Stimulated activated naive CD4-positive, alpha-beta T cell treated with Interleukin-2 at 50 U/mL for 16 hours (primary cell): ENCODE measurements at places on chromosomes 3 and 15.

DNA sequence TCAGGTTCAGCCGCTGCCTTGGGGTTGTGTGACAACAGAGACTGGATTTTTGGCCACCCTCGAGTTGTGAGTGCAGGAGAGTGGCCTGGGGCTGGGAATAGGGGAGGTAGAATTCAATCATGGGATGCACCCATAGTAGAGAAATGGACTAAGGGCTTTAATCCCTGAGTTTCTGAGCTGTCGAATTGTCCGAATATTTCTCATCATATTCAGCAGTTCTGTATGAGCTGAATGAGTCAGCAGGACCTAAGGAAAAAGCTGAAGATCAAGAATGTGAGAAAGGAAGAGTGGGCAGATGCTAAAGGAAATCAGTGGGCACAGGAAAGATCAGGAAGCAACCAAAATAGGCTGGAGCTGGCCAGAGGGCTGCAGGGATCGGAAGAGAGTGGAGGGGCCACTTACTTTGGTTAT is 44.4 kb upstream of the SACM1L start:
- DNase-seq, result no peak

GRCh38 chr3:151276687-151277042 is 1.7 kb downstream of the P2RY14 start:
- DNase-seq, result peak; percentile 12

DNA sequence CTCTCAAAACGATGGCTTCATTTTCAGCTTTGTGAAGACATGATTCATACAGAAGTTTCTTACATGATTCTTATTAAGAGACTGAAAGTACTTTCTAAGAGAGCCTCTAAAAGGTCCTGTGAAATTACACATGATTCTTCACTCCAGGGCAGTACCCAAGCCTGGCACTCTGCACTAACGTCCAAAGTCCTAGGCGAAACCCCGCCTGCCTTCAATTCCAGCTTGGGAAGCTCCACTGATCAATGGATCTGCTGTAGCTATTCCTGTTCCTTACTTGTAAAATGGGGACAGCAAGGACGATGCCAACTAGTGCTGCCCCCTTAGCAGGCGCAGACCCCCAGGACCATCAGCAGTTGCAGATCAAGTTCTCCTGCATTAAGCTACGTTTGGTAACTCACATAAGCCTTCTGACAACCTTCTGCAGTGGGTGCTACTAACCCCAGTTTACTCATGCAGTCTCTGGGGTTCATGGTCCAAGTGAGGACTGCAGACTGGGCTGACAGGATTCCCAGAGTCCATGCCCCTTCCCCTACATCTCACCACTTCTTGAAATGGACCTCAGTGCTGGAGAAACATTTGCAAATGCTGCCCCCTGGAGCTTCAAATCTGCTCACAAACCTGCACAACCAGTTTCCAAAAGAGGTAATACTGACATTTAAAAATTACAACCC is 10.6 kb downstream of the CHCHD4 start:
- DNase-seq, result no peak

DNA sequence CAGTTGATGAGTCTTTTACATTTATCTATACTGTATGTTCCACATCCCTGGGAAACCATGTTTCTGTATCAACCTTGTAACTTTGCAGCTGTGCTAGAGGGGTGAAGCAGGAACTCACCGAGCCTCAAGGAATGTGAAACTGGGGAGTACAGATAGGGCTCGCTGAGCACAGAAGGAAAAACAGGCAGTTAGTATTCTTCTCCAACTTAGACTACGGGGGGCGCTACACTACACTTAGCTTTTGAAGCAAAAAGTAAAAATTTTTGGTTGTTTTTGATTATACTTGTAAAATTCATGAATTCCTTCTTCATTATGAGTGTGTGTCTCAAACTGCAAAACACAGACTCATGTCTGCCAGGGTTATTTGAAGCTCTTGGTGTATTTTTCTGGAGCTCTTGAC is 132.7 kb upstream of the RGMA start:
- DNase-seq, result no peak

GRCh38 chr3:111763001-111763471 is 96.0 kb upstream of the PHLDB2 start:
- no peak for DNase-seq

GRCh38 chr3:171566803-171567422 is 106.7 kb upstream of the TNIK start:
- DNase-seq, result no peak

DNA sequence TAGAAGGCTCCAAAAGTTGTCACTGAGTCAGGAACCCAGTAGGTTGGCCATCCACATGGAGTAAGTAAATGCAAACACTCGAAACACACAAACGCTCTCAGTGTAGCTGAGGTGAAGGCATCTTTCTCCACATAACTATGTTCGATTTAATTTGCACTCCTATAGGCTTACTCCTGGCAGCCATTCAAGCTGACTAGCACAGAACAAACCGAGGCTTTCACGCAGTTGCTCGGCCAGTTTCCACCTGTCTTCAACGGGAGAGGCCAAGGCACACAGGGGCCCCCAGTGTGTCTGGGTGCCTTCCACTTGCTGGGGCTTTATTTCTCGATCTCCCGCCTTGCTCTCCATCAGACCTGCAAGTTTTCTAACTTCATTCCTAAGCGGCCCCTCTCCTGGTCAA is 18.9 kb downstream of the RGMA start:
- DNase-seq, result no peak

- DNase-seq, result no peak
Observed at GRCh38 chr3:155093261-155093660, 13.1 kb downstream of the MME start.

DNA sequence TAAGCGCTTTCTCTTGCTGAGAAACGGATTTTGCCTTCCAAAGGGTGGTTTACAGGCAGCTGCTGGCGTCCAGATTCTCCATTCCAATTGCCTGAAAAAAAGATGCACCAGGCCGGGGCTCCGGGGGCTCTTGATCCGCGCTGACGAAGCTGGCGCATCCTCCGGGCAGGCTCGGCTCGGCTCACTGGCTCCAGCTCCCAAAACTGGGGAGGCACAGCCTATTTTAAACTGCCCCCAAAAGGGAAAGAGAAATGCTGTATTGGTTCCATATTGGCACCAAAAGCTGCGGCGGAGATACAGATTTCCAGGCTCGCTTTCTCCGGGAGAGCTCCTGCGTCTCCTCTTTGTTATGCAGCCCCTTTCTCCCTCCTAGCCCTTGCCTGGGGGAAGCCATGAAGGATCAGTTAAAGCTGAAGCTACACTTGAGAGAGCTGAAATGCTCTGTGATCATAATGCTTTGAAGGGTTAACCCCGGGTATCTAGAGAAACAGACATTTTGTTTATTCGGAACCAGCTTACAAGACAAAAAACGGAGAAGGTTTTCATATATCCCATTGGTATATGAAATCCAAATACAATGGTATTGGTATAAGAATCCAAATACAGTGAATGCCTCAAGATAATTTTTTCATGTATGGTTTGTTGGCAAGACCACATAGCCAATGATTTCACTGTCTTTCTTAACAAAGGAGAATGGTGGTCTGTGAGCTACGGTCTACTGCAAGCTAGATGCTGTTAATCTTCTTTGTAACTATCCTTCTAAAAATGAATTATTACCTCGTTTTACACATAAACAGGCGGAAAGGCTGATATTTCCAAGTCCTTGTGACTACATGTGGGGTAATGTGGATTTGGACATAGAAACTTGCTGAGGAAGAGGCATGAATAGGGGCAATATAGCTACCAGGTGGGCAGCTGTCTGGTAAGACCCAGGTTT is 693 bp downstream of the CD200 start:
- DNase-seq, result no peak

- DNase-seq, result no peak
Observed at GRCh38 chr3:170471149-170471548, 52.5 kb downstream of the CLDN11 start.

DNA sequence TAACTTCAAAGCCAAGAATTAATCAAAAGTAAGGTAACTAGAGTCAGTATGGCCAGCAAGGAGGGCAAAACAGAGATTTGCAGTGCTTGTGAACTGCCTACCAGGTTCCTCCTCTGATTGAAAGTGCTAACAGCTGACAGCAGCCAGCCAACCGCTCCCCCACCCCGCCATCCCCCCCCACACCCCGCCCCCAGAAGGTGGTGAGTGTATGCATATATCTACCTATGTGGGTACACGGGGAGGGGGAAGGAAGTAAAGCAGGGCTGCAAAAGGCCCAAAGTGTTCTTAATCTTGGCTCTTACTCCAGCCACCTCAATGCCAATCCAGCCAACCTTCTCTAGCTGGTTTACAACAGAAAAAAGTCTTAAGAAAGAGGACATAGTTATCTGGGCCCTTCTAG is 50.7 kb downstream of the RAF1 start:
- DNase-seq, result no peak

- no peak for DNase-seq
Observed at GRCh38 chr3:69329892-69330291, 56.0 kb downstream of the FRMD4B start.

GRCh38 chr15:84985158-84985557 is 3.5 kb downstream of the PDE8A start:
- DNase-seq, result no peak

- DNase-seq, result no peak
Observed at GRCh38 chr15:35874260-35874905, 328.4 kb upstream of the DPH6 start.

DNA sequence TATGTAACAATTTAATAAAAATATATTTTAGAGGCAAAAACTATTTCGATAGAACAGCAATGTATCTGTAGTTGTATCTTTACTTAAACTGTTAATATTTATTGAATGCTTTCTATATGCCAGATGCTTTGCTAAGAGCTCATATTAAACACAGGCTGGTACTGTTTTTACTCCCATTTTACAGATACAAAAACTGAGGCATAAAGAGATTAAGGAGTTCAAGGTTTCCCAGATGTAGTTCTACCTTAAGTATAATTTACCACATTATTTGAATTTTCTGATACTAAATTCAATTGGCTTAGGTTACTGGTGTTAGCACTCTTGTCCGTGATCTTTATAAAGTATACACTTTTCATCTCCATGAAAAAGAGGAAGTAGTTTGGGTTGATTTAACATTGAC is 149.8 kb downstream of the ROBO2 start:
- no peak for DNase-seq

DNA sequence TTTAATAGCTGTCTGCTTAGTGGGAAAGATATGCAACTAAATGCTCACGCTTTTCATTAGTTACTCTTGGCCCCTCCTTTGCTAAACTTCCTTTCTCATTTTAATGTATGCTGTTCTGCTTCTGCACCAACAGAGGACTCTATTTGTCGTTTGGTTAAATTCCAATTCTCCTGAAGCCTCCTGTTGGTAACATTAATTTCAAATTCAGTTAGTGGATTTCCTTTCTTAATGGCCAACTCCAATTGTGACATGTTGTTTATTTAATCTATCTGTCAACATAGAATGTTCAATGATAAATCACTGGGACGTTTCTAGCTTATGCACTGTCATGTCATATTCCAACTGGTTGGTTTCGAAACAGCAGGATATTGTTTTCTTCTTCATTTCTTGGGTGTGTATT is 467.4 kb upstream of the BCHE start:
- DNase-seq, result no peak

DNA sequence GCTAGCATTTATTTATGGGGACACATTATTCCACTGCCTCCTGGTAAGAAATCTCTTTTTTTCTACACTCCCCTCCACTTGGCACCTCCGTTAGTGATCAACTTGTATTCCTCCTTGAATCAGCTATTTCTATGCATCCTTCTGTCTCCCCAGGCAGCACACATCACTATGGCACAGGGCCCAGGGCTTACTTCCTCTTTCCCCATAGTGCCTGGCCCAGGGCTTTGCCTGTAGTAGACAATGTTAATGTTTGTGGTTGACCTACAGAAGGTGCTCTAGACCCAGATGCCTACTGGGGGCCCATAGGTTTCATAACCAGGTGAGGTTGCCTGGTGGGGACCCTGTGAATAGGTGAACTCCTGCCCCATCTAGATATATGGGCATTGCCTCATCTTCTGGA is 44.9 kb downstream of the EPHB1 start:
- no peak for DNase-seq

- peak; percentile 43 for DNase-seq
Observed at GRCh38 chr15:41904541-41905005, 10.7 kb upstream of the SPTBN5 start.

GRCh38 chr3:99430348-99431134 is 207.9 kb upstream of the COL8A1 start:
- no peak for DNase-seq

DNA sequence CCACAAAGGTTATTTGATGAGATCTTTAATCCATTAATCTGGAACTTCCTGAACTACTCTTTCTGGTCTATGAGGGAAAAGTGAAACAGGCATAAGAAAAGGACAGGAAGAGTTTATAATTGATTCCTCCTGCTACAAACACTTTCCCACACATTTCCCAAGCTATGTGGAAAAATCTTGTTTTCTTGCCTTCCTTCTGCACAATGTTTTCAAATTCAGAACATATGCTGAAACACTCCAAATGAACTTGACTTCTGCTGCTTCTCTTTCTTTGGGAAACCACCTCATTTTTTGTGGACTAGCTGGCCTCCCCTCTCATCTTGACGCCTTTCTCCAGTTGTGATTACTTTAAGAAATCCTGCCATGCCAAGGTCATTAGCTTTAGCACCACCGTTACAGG is 100.7 kb upstream of the PTPRG start:
- DNase-seq, result no peak

GRCh38 chr3:154168998-154169795 is 48.0 kb downstream of the ARHGEF26 start:
- DNase-seq, result no peak

DNA sequence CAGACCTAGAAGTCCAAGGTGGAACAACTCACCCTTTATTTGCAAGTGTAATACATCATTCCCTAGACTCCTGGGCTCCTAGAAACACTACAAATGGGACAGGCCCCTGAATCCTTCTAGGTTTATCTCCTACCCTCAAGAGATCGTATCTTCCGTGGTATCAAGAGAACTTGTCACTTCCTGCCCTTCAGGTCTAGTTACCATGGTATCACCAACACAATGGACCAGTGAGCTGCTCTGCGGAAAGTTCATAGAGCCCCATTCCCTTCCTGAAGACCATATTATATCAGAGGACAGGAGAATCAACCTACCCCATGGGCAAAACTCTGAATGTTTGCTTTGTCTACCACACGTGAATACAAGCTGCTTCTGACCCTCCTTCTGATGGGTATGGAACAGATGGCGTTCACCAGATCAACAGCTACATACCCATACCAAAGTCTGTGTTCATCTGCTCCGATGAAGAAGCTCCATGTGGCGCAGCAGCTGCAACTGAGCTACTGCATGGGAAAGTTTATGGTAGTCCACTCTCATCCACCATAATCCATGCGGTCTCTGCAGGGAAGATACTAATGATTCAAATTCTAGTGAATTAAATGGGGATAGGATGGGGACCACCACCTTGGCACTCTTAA is 84.6 kb upstream of the KLF13 start:
- DNase-seq, result no peak

GRCh38 chr3:180253283-180253682 is 216.5 kb upstream of the PEX5L start:
- no peak for DNase-seq

GRCh38 chr3:123651449-123652341 is 66.8 kb upstream of the HACD2 start:
- DNase-seq, result no peak

DNA sequence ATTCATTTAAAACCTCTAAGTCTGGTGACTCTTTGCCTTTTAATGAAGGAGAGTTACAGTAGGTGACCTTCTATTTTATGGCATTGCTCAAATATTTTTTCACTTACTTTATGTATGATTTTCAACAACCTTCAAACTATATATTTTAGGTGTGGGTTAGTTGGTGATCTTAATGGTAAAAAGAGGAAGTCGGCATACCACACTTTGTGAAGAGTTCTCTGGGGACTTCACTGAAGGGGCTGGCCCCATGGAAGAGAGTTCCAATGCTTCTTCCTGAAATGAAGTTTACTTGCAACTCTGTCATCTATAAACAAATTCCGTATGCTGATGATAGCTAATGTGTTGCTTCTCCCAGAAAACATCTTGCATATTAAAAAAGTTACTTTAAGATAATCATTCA is 647.0 kb upstream of the SGO1 start:
- DNase-seq, result no peak
